Activated T-cell treated with anti-CD3 and anti-CD28 coated beads for 4 hours (primary cell): ENCODE measurements at places on chromosomes 1 and 21.

DNA sequence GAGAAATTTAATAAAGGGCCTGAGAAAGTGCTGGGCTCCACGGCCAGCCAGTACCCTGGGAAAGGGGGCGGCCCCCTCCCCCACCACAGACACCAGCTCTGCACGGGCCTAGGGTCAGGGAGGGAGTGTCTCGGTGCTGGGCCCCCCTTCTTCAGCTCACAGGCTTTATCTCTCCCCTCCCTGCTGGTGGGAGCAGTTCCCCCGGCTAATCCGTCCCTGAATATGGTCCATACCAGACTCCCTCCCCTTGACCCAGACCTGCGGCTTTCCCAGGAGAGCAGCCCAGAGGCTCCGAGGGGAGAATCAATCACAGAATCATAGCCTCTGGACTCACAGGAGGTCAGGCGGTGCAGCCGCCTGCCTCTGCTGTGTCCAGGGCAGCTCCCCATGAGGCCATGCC lies 26.0 kb upstream of the RSPO1 start:
- DNase-seq: no peak

DNA sequence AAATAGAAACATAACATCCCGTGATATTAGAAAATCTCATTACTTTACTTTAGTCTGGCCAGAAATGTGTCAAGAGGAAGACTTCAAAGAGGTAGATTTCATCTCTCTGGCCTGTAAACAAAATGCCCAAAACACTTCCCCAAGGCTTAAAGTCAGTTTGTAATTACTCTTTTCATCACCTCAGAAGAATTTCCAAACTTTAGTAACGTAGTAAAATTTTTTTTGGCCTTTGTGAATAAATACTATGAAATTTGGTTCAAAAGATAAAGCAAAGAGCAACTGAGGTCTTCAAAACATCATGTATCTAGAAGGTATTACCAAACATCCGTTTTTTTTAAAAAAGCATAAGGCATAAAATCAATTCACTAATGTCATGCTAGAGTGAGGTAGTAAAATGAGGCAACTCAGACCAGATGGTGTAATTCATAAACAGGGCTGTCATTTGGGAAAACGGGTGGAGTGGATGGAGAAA lies 51.4 kb downstream of the LEPR start:
- no peak for DNase-seq

- no peak for DNase-seq
Measured at GRCh38 chr1:118122234-118123004, 62.6 kb downstream of the SPAG17 start.

DNA sequence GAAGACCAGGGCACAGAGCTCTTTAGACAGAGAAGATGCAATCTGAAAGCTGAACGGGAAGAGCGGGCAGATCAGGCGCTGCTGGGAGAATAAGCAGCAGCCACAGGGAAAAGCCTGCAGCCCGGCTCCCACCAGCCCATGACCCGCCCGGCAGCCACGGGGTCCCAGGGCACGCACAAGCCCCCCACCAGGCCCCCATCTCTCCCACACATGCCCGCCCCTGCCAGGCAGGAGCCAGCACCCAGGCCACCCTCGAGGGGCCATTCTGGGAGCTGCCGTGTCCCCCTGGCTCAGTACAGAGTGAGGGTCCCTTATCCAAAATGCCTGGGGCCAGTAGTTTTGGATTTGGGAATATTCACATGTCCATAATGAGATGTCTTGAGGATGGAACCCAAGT lies 16.3 kb downstream of the SLC19A1 start:
- DNase-seq: no peak

- DNase-seq: no peak
Measured at GRCh38 chr1:61375082-61375880, 292.9 kb downstream of the NFIA start.

- DNase-seq: no peak
Measured at GRCh38 chr1:53934170-53934765, 11.2 kb downstream of the IFT25 start.

GRCh38 chr1:219324629-219325367 lies 151.1 kb downstream of the LYPLAL1 start:
- no peak for DNase-seq

GRCh38 chr1:59061876-59062275 lies 235.0 kb upstream of the FGGY start:
- no peak for DNase-seq

DNA sequence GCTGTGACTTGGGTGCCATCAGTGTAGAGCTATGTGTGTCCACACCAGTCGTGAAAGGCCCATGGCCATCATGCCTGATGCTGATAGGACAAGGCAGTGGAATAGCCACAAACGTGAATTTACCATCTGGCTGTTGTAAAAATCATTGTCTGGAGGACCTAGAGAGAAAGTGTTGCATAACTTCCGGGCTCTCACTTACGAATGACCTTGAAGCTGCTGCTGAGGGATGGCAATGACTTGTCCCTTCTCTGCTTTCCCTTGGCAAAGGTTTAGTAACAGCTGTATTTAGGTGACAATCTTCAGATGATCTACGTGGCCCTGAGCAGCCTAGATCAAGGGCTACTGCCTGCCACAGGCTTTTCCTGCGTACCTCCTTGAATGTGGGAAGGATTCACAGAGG lies 5.8 kb downstream of the ATP1B1 start:
- DNase-seq: no peak

GRCh38 chr1:100720101-100720500 lies 559 bp downstream of the VCAM1 start:
- DNase-seq: no peak

- DNase-seq: no peak
Measured at GRCh38 chr1:163744301-163744887, 422.6 kb downstream of the NUF2 start.

DNA sequence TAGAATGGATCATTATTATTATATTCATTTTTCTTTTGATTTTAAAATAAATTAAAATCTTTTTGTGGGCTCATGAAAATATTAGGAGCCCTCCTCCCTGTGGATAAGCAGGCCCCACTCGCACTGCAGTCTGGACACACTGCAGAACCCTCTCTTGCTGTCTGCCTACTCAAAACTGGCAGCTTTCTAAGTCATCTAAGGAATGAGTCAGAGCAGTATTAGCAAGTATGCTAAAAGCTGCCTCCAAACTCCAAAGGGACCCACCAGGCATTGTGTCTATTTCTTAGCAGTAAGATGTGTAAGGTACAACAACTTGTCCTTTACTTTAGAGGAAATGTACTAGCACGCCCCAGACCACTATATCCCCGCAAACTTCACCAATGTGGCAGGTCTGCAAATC lies 108.8 kb downstream of the SYF2 start:
- no peak for DNase-seq

DNA sequence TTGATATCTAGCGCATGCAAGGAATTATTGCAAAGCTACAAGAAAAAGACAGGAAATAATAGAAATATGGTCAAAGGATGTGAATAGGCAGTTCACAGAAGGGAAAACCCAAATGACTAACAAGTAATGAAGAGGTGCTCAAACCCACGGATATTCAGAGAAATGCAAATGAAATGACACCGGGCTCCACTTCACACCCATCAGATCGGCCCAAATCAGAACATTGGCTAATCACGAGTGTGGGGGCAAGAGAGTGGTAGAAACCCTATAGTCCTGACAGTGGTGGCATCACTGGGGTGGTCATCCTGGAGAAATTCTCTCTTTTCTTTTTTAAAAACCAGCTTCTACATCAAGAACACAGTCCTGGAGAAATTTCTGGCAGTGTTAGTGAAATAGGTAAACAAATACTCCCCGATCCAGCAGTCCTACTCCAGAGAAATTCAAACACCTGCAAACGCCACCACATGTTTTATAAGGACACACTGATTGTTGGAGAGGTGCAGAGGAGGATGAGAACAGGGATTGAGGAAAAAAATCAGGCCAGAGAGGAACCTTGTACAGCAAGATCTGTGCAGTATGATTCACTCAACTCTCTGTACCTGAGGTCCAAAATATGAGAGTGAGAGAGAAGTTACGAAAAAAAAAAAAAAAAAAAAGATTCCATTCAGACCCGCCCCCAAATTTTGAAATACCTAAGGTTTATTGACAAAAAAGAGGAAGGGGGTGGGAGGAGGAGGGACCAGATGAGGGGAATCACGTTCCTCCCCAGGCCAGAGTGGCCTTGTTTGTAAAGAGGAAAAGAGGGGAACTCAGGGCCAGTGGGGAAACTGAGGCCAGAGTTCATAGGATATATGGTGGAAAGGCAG lies 9.2 kb upstream of the TNFRSF1B start:
- no peak for DNase-seq

DNA sequence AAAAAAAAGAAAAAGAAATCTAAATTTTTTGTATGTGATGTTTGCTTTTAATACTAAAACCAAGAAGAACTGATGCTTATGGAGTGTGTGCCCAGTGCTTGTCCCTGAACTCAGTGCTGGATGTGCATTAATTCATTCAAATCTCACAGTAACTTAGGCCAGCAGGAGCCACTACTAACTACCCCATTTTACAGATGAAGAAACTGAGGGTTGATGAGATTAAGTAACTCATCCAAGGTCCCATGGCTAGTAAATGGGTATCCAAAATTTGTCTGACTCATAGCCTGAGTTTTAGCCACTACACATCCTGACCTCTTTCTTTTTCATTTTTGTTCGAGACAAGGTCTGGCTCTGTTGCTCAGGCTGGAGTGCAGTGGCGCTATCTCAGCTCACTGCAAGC lies 127.9 kb downstream of the CCDC185 start:
- DNase-seq: no peak

DNA sequence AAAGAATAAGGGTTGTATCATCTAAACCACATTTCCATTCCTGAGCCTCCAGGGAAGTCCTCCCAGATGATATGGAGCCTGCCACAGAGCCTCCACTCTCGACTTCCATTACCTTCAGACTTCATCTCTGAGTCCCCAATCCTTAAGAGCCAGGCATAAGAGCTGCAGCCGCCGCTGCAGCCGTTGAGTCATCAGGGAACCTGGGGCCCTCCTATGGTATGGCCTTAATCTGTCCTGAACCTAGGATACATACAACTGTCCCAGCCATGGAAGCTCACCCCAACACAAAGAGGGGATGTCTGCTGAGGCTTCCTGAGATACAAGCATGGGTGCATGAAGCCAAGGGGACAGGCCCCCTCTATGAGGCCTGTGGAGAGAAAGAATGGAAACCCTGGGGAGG lies 16.3 kb downstream of the TAL1 start:
- DNase-seq: no peak

DNA sequence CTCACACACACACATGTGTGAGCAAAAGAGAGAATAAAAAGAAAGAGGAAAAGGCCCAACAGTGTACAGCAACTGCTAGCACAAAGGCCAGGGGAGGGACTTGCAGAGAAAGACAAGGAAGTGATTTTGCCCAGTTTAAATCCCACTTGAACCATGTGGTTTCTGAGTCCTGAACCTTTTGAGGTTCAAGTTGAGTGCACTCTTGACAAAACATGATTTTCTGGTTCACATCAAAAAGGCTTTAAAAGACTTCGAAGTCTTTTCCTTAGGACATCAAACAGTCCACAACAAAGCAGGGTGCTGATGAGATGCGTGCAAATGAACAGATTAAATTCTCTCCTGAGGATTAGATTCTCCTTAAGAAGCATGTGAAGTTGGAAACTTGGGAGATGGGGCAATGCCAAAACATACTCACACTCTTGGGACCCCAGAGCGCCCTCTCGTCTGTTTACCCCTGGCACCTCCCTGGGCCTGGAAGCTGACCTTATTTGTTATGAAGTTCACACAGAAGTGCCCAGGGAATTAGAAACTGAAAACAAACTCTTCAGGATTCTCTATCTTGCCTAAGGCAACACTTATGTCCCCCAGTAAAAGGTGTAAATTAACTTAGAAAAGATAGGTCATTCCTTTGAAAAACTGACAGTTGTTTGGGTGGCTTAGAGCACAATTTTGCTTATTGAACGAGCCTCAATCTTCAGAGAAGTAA lies 31.5 kb downstream of the RNF220 start:
- no peak for DNase-seq

GRCh38 chr1:243758647-243759046 lies 91.4 kb downstream of the AKT3 start:
- DNase-seq: no peak

- no peak for DNase-seq
Measured at GRCh38 chr21:31566611-31567010, 92.9 kb upstream of the SOD1 start.

DNA sequence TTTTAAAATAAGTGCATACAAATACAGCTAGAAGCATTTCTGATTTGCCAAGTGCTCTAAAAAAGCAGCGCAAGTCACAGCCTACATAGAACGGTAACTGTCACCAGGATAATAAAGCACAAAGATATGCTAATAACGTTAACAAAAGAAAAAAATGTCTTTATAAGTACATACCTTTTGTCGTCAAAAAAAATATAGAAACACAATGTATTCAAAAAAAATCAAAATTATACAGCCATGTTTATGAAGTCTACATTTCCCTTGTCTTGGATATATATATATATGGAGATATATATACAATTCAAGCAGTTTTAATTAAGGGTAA lies 3.2 kb downstream of the IRF2BP2 start:
- no peak for DNase-seq

GRCh38 chr1:210978316-210978973 lies 155.5 kb downstream of the KCNH1 start:
- DNase-seq: no peak

DNA sequence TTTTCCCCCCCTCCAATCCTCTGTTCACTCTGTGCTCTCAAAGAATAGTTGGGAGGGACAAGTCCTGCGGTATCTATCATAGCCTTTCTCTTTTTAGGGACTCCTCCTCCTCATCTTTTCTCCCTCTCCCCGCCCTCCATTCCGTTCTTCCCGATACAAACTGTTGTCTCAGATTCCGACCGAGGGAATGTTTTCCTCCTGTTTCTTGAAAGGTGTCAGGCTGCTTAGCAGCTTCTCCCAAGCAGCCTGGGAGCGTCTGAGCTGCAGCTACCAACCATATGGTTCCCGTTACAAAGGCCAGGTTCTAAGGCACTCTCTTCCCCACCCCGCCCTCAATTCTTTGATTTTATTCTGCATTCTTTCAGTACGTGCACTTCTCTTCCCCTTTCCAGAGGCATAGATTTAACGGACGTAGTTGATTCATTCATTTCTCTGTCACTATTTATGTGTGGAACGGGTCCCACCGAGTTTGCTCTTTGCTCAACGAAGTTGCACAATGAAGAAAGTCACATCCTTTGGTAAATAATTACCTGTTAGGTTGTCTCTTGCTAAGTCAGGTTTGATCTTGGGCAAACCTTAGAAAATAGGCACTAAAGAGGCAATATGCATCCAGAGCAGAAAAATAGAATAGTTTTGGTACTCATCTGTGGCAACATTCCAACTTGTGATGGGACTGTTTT lies 2.8 kb downstream of the ADGRL2 start:
- no peak for DNase-seq

GRCh38 chr1:58608297-58608696 lies 31.2 kb upstream of the TACSTD2 start:
- DNase-seq: no peak

- DNase-seq: no peak
Measured at GRCh38 chr1:68322837-68323687, 90.7 kb upstream of the WLS start.

DNA sequence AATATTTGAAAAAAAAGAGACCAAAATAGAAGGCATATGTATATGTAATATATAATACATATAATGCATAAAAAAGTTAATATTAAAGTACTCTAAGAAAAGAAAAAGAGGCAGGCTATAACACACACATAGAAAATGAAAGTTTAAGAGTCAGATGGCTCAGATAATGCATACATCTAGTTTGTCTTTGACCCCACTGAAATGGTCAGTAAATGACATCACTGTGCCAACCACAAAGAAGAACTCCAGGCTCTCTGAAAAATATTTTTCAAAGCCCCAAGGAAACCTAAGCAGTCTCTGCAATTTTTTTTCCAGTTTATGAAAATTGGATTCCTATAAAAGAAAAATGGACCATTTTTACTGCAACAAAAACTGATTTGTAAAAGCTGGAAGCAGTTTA lies 55.4 kb upstream of the SCYL3 start:
- no peak for DNase-seq
